Skin of body (tissue), 3 donors: ENCODE measurements at places on chromosomes 2 and 18.

DNA sequence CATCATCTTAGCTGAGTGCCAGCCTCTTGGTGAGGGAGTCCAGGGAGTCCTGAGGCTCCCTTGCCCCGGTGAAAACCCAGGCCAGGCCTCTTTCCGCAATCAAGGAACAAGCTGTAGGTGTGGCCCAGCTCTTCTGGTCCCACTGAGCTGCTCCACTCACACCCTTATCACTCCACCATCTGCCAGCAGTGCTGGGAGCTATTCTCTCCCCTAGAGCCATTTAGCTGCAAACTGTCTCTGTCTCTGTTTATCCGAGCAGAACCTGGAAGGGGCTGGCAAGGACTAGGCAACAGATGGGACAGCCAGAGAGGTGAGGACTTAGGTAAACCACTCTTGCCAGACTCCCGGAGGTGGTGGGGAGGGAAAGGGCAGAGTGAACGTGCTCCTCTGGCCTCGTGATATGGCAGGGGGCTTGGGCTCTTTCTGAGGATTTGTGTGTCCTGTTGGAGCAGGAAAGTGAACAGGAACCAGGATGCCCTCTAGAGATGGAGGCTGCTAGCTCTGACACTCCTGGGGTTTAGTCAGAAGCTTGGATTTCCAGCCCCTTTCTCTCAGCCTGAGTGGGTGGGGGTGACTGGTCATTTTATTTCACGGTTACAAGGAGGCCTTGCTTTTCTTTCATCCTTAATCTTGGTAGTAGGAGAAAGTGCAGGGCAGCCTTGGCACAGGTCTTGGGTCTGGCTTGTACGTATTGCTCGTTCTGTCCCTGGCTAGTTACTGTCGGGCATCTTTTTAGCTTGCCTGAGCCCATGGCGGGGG is 19.6 kb downstream of the B3GNT2 start:
- no peak for DNase-seq

- peak; percentile 48 for DNase-seq
Observed at GRCh38 chr2:202870431-202871299, 901 bp downstream of the ICA1L start.

GRCh38 chr2:208545403-208546042 is 138.9 kb downstream of the PTH2R start:
- no peak for DNase-seq

- DNase-seq: no peak
Observed at GRCh38 chr2:239293775-239294430, 106.9 kb downstream of the HDAC4 start.

DNA sequence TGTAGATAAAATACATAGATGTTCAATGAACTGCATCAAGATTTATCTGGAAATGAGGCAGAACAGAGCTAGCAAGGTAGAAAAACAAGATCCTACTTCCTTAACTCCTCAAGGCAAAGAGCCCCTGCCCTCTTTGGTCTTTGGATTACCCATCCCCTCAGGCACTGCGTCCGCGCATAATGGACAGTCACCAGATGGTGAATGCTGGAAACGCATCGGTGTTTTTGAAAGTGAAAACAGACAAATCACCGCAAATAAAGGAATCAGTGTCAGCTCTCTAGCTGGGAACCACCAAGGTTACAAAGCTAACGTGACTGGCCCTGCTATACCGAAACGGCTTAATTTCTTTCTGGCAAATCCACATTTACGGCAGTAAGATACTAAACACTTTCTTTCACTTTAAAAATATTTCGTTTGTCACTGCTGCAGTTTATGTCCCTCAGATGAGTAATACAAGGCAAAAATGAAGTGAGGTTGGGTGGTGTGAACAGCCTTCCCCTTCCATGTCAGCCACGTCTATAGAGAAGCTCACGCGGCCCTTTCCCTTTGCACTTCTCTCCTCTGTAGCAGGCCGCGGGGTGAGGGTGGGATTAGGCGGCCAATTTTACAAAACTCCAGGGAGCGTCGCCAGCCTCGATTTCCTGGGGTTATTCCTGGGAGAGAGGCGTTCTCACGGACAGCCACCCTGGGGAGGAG is 627 bp upstream of the GALR1 start:
- DNase-seq: no peak

- no peak for DNase-seq
Observed at GRCh38 chr2:218536804-218537494, 31.2 kb downstream of the USP37 start.

DNA sequence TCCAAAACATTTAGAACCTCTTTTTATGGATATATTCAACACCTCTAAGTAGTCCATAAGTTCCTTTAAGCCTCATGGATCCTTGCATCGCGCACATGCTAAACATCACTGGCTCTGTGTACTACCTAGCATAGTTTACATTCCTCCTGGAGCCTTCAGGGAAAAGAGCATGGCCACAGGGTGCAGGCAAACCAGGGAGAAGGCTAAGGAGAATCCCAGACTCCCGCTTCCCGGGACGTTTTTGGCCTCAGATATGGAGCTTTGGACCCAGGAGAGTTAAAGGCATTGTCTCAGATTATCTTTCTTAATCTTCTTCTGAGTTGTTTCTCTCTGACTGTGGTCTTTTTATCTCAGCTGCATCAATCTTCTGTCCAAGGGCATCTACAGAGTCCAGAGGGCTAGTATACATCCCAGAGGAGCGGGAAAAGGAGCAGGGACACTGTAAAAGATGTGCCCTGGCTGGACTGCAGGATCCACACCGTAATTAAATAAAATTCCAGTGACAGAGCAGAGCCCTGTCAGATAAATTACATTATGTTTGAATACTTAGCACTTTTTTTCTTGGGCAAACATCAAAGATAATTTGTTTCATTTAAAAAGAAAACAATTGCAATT is 36.9 kb downstream of the RIT2 start:
- no peak for DNase-seq

DNA sequence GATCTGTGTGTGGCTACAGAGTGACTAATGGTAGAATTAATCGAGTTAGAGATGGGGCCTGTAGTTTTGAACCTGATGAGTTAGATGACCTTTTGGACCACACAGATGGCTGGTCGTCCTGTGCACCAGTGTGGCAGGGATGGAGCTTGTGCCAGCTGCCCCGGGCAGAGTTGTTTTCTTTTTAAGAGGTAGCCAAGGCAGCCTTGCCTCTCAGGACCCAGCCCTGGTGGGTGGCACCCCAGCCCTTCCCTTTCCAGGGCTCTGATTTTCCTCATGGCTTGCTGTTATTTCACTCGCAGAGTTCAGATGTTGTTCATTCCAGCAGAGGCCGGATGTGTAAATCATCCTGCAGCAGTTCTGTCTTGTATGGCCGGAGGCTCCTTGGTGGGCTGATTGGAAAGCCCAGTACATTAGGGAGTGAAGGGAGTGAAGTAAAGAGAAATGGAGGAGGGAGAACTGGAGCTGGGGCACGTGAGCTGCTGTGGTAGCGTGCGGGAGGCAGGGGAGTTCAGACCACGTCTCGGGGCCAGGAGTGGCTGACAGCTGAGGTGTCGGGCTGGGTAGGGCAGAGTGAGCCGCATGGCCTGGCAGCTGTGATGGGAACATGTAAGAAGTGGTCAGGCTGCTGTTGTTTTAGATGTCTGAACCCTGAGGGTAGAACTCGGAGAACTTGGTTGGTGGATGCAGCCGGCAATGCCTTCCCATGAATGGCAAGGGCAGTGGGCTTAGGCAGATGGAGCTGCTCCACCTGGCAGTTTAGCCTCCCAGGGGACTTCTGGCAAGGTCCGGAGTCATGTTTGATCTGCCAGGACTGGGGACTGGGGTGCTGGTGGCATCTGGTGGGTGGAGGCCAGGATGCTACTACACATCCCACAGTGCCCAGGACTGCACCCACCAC is 28.8 kb downstream of the ASAP2 start:
- DNase-seq: peak; percentile 38

DNA sequence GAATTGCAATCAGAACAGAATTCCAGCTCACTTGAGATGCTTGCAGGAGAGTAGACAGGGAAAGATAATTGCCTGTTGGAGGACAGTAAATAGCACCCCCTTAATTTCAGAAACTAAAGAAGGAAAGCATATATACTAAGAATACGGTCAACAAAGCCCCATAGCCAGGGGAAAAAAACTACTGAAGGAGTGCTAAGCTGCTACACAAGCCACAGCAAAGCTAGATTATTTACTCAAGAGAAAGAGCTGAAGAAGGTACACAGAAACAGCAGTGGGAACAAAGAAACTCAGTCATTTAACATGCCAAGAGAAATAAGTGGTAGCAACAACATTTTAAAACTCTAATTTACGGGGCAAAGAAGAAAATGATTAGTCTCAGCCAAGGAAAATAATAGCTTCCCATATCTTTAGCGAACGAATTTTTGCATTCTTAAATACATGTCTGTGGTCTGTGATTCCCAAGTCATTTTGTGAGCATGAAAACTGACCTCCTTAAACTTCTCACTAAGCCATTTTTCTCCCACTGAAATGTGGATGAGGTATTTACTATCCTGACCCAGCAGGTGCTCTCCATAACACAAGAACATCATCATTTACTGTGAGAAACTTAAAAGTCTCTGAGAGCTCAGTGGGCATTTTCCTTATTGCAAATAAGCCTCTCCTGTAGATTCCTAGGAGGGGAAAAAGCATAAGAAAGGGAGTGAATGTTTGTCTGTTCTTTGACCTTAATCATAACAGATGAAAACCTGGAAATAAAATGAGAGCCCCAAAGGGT is 196.0 kb downstream of the PAX3 start:
- no peak for DNase-seq

- no peak for DNase-seq
Observed at GRCh38 chr2:100321179-100321865, 979 bp downstream of the LONRF2 start.

DNA sequence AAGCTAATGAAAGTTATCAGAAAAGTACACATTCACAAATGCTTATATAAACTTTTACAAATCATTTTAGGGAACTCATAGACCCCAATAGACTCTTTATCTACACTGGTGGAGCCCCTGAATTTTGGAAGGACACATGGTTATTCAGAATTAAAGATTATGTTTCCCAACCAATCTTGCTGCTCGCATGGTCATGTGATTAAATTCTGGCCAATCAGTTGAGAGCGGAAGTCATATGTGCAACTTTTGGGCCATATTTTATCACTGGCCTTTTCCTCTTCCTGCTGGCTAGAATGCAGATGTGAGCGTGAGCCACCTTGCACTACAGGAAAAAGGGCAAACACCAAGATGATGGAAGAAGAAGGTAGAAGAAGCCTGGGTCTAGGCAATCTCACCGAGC is 19.8 kb downstream of the THOC1 start:
- DNase-seq: no peak

- DNase-seq: no peak
Observed at GRCh38 chr2:140473851-140474250, 1657.0 kb downstream of the LRP1B start.

DNA sequence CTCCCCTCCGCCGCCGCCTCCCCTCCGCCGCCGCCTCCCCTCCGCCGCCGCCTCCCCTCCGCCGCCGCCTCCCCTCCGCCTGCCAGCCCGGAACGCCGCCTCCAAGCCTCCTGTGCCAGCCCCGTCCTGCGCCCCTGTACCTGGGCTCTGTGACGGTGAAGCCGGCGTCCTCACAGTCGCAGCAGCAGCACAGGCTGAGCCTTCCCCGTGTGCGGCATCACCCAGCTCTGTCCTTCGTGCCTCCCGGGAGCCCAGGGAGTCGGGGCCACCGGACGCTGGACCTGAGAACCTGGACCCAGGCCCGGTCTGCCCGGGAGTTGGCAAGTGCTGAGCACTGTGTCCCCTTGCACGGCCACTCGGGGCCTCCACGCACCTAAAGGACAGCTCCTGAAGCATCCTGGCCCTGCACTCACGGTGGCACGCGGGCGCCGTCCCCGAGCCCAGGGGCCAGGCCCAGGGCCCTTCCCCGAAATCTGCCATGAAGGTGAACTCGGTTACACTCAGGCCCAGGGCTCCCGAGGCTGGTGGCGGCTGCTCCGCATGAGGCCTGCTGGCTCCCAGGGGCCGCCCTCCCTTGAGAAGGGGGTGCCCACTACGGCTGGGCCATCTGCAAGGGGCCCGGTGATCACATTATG is 32.9 kb downstream of the RTP5 start:
- DNase-seq: no peak

GRCh38 chr18:52844323-52844722 is 504.3 kb downstream of the DCC start:
- DNase-seq: no peak

GRCh38 chr18:13318731-13319501 is 100.4 kb downstream of the LDLRAD4 start:
- DNase-seq: no peak
